ENCODE measurements at places on chromosomes 1 and 21.

- DNase-seq, result no peak
These were observed 8.9 kb downstream of the CCDC185 start for GRCh38 chr1:223401873-223402789.

DNA sequence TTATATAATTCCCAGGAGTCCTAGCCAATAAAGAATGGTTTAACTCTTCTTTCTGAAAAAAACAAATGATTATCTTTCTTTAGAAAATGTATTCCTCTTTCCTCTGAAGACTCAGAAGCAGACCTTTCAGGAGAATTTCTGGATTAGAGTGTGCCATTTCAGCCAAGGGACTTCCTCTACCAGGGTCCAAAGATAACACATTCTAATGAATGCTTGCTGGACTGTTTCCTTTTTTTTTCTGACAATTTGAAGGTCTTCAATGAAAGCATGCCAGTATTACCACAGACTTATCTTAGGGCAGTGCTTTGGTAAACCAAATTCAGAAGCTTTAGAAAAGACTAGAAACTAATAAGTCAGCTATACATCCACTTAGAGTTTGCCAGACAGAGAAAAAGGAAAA is 80.5 kb downstream of the RERE start:
- DNase-seq, result no peak

DNA sequence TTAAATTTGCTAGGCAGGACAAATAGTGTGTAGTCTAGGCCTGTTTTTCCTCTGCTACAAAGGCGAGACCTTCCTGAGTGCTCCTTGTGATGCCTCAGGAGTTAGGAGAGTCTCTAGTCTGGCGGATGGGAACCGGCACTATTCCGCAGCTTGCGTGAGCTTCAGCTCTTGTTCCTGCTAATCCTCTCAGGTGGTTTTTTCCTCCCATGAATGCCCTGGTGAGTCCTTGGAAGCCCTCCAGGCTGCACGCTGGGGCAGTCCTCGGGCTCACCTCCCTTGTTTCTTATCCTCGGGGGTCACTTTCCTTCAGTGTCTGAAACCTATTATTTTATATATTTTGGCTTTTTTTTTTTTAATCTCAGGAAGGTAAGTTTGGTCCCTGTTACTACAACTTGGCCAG is 28.2 kb downstream of the UTS2 start:
- DNase-seq, result no peak

GRCh38 chr21:42818328-42818749 is 61.0 kb downstream of the WDR4 start:
- peak; percentile 41 for DNase-seq

DNA sequence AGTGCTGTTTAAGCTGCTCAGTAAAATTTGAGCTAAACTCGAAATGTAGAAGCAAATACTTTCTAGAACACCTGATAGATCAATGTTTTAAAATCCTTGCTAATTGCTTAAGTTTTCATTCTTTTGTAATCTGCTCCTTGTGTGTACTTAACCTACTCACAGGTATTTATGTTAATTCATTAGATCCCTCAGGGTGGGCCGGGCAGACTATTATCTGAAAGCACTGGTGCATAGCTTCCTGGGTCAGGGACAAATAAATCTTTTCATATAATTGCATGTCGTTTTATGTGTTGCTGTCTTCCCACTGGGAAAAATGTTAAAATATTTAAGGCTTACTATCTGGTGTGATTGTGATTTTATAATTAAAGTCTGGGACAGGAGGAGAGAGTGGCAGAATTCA is 440.5 kb downstream of the SMYD3 start:
- DNase-seq, result no peak

DNA sequence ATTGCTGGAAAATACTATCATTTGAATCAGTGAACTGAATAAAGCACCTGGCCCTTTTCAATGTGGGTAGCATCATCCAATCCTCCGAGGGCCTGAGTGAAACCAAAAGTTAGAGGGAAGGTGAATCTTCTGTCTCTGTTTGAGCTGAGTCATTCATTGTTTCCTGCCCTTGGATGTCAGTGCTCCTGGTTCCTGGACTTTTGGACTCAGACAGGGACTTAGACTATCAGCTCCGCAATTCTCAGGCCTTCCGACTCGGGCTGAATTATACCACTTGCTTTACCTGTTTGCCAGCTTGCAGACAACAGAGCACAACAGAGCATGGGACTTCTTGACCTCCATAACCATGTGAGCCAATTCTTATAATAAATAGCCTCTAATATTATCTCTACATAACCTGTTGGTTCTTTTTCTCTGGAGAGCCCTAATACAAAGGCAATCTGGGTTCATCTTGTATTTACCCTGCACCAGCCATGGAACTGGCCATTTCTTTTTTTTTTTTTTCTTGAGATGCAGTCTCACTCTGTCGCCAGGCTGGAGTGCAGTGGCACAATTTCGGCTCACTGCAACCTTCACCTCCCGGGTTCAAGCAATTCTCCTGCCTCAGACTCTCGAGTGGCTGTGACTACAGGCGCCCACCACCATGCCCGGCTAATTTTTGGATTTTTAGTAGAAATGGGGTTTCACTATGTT is 19.2 kb upstream of the VASH2 start:
- no peak for DNase-seq

DNA sequence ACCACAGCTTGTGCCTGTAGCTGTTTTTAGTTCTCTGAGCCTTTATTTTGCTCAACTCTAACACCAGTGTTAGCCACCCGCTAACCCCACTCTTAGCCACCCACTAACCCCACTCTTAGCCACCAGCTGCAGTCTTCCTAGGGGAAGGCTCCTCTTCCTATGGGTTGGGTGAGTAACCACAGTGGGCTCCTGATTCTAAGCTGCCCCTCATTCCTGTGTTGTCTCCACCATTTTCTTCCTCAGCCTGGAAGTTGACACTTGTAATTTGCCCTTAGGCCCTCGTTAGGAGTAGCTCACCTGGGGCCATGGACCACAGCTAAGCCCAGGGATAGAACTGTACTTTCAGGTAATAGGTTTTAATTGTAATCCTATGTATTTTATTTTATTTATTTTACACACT is 782.9 kb upstream of the TPTE start:
- no peak for DNase-seq

DNA sequence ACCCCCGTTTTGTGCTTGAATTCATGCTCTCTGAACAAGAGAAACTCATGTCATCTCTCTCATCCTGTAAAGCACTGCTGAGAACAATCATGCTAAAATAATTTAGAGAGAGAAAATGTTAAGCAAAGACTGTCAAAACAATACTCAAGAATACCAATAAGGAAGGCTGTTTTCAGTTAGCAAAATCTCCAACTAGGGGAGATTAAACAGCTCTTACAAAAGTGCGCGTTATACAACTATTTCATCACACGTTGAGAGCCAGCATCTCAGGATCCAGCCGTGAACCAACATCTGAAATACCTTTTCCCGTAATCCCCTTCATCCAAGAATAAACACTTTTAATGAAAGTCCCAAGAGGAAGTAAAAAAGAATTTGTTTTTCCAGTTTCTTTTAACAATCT is 44.1 kb upstream of the KCNJ15 start:
- no peak for DNase-seq

DNA sequence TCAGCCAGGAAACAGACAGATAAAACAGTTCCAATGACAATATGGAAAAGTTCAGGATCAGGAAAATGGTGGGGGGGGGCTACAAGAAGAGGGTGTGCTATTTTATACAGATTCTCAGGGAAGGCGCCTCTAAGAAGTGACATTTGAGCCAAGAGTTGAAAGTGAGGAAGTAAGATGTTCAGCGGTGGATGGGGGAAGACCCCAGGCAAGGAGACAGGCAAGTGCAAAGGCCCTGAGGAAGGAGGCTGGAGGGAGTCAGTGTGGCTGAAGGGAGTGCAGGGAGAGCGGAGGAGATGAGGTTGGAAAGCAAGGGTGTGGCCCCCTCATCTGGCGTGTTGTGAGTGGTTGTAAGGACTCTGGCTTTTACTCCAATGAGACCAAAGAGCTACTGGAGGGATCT is 8.4 kb upstream of the PDZK1IP1 start:
- DNase-seq, result no peak
